Activated CD4-positive, alpha-beta T cell treated with anti-CD3 and anti-CD28 coated beads, Interleukin-2, amount 10 ng/mL, durations not matched to agents 24 days and 14 days (primary cell): ENCODE measurements at places on chromosomes 2 and 18.

GRCh38 chr2:75041226-75041625, 82.8 kb downstream of the POLE4 start:
- DNase-seq = no peak

DNA sequence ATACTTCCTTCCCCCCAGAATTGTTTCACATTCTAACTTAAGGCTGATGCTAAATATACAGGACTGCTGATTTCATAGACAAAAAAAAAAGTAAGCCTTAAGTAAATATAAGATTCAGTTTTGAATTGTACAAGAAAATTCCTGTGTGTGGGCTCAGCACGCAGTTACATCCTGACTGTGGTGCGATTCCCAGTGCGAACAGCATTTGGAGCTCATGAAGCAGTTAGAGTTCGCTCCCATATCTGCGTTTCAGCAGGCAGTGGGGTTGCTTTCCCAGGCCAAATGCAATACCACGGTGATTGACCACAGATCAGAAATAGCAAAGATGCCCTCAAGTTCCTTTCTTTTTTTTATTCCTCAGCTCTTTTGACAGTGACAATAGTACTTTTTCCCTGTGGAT, 75.6 kb downstream of the SATB2 start:
- no peak for DNase-seq

- peak; percentile 77 for DNase-seq
These were observed 169.9 kb upstream of the SLC39A10 start for GRCh38 chr2:195486987-195487644.

DNA sequence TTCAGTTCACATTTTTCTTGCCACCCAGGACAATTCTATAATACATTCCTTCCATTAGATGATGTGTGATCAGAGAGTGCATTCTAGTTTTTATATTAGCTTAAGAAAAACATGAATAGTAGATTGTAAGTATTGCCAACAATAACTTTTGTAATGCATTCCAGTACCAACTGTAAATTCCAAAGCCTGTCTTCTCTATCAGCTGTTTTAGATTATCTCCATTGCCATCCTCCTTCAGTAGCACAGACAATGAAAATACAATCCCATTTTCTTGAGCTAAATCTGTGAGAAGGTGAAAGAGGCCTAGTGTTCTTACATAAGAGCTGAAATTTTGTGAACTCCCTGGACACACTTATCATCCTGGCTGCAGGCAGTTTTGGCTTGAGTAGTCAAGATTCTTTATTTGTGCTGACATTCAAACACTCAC, 103.9 kb downstream of the CCBE1 start:
- DNase-seq = no peak

- no peak for DNase-seq
These were observed 35.5 kb downstream of the EML6 start for GRCh38 chr2:54758951-54759350.

GRCh38 chr2:9594366-9595054, 36.3 kb downstream of the YWHAQ start:
- no peak for DNase-seq

DNA sequence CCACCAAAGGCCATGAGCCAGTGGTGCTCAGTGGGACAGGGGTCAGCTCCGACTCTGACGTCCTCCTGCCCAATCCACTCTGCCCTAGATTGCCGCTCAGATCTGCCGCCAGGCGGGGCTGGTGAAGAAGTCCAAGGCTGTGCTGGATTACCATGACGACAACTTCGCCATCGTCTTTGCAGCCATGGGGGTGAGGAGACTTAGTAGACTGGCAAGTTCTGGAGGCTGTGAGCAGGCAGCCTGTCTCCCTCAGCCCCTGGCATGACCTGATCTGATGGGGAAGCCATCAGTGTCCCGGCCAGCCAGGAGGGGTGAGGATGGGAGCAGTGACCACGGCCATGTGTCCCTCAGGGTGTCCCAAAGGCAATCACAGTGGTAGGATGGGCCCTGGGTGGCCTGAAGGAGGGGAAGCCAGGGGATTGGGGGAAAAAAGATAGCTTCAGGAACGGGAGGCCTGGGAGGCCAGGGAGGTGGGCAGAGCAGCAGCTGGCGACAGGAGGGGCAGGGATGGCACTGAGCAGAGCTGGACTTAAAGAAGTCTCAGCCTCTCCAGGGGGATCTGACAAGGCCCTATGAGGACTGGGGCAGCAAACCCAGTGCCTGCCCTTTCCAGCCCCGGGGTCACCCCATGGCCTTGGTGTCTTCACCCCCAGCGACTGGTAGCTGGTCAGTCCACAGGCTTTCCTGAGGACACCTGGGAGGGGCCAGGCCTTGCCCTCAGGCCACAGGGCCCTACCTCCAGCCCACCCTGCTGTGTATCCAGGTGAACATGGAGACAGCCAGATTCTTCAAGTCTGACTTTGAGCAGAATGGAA, 17.4 kb upstream of the ANKRD53 start:
- peak; percentile 53 for DNase-seq

GRCh38 chr18:76803814-76804213, 18.5 kb upstream of the ZNF236 start:
- peak; percentile 91 for DNase-seq

DNA sequence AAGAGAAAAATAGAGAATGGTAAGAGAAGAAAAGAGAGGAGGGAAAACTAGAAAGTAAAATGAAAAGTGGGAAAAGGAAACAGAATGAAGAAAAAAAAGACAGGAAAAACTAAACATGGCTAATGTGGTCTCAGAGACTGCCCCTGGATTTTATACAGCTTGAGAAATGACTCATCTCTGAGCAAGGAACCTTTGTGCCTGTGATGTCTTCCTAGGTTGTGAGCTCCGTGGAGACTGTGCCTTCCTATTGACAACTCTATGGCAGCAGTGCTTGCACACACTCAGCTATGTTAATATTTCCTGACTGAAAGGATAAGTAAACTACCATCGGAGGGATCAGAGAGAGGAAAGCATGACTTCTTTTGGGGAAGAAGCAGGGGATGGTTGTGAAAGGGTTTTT, 203.8 kb downstream of the RDH14 start:
- no peak for DNase-seq

DNA sequence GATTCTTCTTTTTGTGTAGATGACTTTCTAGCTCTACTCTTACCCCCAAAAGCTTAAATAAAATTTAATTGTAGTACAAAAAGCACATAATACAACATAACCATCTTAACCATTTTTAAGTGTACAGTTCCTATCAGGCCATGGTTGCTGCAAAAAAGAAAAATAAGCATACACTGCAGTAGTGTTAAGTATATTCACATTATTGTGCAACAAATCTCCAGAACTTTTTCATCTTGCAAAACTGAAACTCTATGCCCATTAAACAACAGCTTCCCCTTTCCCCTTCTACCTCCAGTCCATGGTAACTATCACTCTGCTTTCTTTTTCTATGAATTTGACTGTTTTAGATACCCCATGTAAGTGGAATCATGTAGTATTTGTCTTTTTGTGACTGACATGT, 18.1 kb downstream of the PPM1B start:
- DNase-seq = no peak

DNA sequence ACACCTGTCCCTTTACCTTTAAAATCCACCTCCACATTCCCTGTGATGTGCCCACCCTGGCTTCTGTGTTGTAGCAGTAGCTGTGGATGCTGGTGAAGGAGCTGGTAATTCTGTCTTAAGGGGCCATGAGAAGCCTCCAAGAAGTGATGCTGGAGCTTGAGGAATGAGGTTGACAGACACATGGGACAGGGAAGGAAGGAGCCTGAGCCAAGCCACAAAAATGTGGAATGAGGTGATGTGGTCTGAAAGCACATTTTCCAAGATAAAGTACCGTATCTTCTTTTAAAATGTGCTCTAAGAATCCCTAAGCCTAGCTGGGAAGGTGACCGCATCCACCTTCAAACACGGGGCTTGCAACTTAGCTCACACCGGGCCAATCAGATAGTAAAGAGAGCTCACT, 31.2 kb downstream of the VWA3B start:
- no peak for DNase-seq

DNA sequence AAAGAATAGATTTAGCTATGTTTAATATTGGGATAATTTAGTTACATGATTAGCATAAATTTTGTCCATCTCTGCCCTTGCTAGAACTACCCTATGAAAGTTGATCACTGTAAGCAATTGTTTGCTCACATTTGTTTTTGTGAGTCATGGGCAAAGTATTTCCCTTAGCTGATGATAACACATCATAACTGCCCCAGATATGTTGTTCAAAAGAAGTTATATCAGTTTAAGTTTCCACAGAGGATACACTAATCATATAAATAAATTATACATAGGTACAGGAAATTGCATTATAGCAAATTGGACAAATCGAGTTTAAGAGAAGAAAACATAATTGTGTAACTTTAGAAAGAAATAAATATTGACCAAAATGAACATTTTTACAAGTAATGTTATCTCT, 223.2 kb upstream of the PIK3C3 start:
- DNase-seq = no peak

DNA sequence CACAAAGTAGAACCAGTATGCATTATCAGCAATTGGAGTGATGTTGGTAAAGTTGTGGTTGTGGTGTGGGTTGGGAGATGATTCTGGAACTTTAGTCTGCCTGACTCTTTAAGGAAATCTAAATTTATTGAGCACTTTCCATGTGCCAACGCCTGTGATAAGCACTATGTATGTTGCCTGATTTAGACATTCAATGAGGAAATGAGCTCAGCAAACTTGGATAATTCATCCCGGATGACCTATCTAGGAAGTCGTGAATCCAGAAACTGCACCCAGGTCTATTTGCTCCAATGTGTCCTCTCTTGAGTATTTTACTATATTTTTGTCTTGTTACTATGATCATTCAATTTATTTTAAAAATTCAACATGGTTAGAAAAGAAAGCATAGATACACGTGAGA, 400.8 kb upstream of the MMADHC start:
- no peak for DNase-seq

GRCh38 chr2:77119333-77119732, 402.8 kb downstream of the LRRTM4 start:
- DNase-seq = no peak

- no peak for DNase-seq
These were observed 726 bp upstream of the SS18 start for GRCh38 chr18:26091047-26091630.

- DNase-seq = peak; percentile 61
These were observed 214.6 kb downstream of the TRIB2 start for GRCh38 chr2:12931186-12931844.
